ENCODE measurements at places on chromosomes 7 and 10. TPM values are rescaled to one million over a fixed set of nuclear protein-coding genes. Genes with fewer than 3 reads are reported as not detected.

GRCh38 chr10:79333513-79333912 lies 13.8 kb upstream of the PPIF start:
- DNase-seq = no peak

- peak; percentile 81 for DNase-seq
Measured at GRCh38 chr10:62805231-62806099, 945 bp downstream of the ADO start.

GRCh38 chr7:151889406-151890354 lies 12.8 kb upstream of the PRKAG2 start:
- DNase-seq = no peak

DNA sequence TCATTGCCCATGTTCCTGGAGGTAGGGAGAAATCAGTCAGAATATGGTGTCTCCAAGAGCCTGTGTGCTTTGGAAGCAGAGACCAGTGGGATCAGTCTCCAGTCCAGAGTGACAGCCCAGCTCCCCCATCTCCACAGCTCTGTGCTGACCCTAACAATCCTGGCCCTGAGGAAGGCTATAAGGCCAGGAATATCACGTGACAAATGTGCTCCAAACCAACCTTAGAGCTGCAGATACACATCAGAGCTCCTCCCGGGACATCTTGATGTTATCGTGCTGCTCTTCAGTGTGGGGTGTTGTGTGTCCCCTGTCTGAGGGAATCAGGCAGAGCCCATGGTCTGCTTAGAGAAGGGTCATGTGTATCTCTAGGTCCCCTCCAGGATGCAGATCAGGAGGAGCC lies 15.2 kb downstream of the DMBT1 start:
- no peak for DNase-seq

- DNase-seq = no peak
Measured at GRCh38 chr7:29854257-29854938, 48.1 kb downstream of the WIPF3 start.

DNA sequence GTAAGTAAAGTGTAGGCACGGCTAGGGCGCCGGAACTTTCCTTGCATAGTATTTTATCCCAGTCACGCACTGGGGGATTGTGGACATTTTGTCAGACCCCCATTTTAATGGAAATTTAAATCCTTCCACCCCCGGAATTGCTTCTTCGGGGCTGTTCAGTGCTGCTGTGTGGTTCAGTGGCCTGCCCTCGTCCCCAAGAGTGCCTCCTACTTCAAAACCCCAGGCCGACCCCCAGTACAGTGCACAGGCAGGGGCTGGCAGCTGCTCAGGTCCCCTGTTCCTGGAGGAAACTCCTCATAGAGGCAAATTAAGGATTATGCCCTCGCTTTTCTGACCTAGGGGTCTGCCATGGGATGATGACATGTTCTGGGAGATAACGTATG lies 94.5 kb downstream of the PTPRE start:
- DNase-seq = no peak

GRCh38 chr7:1669954-1670893 lies at the start of gene ELFN1:
ELFN1 (plus strand) TSS chr7:1670277; CDS start chr7:1744597, 74,320 bp downstream.
- DNase-seq = peak; percentile 33

GRCh38 chr7:90430614-90431460 lies 27.6 kb downstream of the CLDN12 start:
- DNase-seq = no peak

DNA sequence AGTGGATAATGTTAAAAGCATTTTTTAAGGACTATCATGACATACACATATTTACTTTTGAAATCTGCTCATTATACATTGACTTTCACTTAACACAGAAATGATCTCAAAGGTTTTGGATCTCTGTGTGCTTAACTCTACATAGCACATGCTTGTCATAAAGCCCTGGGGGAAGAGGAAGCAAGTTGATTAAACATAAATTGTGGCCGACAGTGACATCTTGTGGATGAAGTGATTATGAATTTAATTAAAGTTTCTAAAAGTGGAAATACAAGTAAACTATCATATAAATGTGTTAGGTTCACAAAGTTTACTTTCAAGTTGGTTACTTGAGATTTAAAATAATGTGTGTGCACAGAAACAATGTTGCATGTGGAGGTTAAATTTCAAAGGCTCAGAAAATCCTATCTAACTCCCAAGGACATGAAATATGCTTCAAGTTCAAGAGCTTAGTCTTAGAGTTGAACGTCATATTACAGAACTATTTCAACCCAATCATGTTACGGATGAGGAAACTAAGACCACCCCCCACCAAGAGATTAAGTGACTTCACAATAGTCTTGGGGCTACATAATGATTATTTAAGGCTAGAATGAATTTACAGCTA lies 1247.8 kb downstream of the GATA3 start:
- DNase-seq = no peak

- no peak for DNase-seq
Measured at GRCh38 chr7:131865911-131866310, 309.5 kb upstream of the PODXL start.

DNA sequence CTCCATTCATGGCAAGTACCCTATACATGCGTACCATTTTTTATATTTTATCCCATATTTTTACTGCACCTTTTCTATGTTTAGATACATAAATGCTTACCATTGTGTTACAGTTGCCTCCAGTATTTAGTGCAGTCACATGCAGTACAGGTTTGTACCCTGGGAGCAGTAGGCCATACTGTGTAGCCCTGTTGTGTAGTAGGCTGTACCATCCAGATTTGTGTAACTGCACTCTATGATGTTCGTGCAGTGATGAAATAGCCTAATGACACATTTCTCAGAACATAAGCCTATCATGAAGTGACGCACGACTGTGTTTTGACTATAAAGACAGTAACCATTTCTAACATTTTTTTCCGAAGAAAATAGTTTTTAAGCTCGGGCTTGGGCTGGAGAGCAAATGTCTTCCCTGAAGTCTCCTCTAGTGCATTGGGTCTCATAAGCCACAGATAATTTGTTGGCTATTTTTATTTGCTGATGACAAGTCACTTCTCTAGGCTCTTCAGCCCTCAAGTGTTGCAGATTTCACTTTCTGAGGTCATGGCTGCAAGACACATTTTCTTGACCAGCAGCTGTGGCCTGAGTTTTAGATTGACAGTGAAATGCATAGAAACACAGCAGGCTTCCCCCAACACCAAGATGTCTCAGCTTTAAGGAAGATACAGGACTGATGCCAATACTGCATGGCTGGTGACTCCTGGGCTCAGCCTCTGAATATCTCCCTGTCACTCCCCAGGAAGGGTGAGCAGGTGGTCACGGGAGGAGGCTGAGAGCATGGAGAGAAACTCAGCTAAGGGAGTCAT lies 26.9 kb downstream of the EPDR1 start:
- DNase-seq = no peak

- no peak for DNase-seq
Measured at GRCh38 chr10:117670116-117670904, 127.8 kb downstream of the EMX2 start.

- no peak for DNase-seq
Measured at GRCh38 chr7:67753891-67754290, 757.3 kb downstream of the TYW1 start.

GRCh38 chr10:59536167-59537014 lies 173.3 kb downstream of the SLC16A9 start:
- DNase-seq = no peak

DNA sequence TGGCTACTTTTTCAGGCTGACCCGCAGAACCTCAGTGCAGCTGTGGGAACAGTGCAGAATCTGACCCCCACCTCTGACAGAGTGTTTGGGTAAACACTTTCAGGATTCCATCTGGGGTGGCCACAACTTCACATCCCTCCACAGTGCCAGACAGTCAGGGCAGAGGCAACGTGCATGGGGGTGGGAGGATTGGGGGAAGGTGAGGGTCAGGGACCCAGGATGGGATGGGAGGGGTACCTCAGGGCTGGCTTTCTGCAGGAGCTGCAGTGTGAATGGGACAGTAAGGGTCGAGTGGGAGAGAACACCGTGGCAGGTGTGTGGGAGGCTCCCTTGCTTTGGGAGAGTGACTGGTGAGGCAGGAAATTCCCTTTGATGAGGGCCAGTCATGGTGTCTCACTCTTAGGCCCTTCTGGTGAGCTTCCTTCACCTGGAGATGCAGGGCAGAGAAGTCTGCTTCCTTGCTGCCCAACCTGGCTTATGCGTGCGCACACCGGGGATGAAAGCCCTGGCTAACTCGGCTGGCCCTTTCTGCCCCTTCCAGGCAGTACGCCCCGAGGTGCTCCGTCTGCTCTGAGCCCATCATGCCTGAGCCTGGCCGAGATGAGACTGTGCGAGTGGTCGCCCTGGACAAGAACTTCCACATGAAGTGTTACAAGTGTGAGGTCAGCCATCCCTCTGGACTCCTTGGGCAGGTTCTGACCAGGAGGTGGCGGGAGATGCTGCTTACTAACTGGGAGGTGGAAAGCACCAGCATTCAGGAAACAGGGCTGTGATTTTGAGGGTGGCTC lies 8.4 kb downstream of the ZYX start:
- peak; percentile 70 for DNase-seq

GRCh38 chr10:71945819-71946474 lies 18.2 kb upstream of the CHST3 start:
- no peak for DNase-seq

- DNase-seq = no peak
Measured at GRCh38 chr10:114915294-114915693, 22.7 kb upstream of the TRUB1 start.

Gene FOXI2
- 0.23 TPM for total RNA-seq

Gene FANK1
- total RNA-seq = 1.3 TPM

Gene GATA3
- 2.0 TPM for total RNA-seq

Gene CYP26A1
- not detected for total RNA-seq

Gene MACROH2A2
- total RNA-seq = 3.5 TPM

Gene TDRD1
- total RNA-seq = 0.19 TPM

Measured in aorta (tissue), 5 donors.